ENCODE measurements at places on chromosomes 16 and 17. TPM values are rescaled to one million over a fixed set of nuclear protein-coding genes. Genes with fewer than 3 reads are reported as not detected.

DNA sequence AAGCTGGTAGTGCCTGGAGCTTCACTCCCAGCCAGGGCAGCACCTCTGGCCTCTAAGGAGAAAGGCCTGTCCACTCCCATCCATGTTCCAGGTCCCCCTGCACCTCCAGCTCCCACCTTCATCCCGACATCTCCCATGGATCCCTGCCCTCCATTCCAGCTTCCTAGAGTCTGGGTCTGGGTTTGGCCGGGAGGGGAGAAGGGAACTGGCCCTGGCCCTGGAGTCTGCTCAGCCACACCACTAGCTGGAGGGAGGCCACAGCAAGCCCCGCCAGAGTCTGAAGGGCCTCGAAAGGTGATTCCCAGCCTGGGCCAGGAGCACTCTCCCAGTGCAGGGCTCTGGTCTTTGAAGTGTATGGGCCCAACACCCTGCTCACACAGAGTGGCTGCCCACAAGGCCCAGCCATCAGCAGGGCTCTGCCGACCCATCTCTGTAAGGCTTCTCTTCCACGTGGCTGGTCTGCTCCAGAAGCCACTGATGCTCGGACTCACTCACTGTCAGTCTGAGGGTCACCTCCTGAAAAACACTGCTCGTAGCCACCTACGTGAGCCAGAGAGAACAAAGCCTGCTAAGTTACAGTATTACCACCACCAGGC lies 4.7 kb downstream of the NAT9 start:
- DNase-seq = peak; percentile 56

Gene PNMT
- total RNA-seq = not detected

Gene KLHL10
- 0.36 TPM for total RNA-seq

GRCh38 chr17:20997711-20998570 lies 44.9 kb downstream of the USP22 start:
- DNase-seq = no peak

GRCh38 chr17:44758414-44759085 lies at the start of gene ADAM11:
TSS of gene ADAM11 (plus strand) at chr17:44758988. CDS start at chr17:44759200, 212 bp downstream.
- DNase-seq = peak; percentile 96

All from osteoblast (primary cell).